ENCODE measurements at places on chromosomes 7 and 10.

GRCh38 chr7:157047148-157047547, 36.7 kb upstream of the MNX1 start:
- DNase-seq, result peak; percentile 24

DNA sequence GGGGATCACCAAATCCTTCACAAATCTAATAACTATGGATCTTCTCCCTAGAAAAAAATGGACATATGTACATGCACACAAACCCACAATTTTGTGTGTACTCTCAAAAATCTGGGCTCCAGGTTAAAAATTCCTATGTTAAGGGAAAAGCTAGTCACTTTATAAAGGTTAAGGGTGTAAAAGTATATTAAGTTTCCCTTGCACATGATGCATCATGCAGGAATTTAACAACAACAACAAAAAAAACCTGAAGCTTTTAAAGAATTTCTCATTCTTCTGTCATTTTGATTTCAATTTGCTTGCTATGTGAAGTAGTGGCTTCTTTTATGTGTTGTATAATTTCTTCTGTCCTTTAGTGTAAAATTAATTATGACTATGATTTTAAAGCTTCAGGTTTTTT, 123.7 kb downstream of the CNOT4 start:
- no peak for DNase-seq

- no peak for DNase-seq
Measured at GRCh38 chr10:131651674-131652437, 249.0 kb upstream of the PPP2R2D start.

DNA sequence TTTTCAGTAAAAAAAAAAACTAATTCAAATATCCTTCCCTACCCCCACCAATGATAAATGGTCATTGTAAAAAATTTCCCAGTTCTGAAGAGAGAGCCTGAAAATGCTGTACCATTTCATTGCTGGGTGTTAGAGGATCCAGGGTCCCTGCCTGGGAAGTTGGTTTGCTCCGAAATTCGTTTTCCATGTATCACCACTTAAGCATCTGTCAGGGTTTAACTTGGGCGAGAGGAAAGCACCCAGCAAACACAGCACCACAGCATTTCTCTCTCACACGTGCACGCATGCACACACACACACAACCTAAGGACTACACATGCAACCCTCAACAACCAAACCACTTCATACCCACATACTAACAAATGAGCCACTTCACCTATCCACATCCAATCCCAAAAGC, 42.1 kb upstream of the EMX2 start:
- DNase-seq, result no peak
